ENCODE measurements at places on chromosomes 4 and X.

GRCh38 chrX:106621836-106622235 is 10.1 kb downstream of the RADX start:
- DNase-seq, result no peak

GRCh38 chr4:41556526-41556925 is 18.6 kb downstream of the LIMCH1 start:
- DNase-seq, result no peak

- no peak for DNase-seq
These were observed 221.8 kb downstream of the MGST2 start for GRCh38 chr4:139887376-139887802.

GRCh38 chr4:55866290-55866907 is 13.0 kb downstream of the EXOC1 start:
- DNase-seq, result peak; percentile 13

GRCh38 chr4:52693492-52693891 is 34.4 kb upstream of the USP46 start:
- no peak for DNase-seq

DNA sequence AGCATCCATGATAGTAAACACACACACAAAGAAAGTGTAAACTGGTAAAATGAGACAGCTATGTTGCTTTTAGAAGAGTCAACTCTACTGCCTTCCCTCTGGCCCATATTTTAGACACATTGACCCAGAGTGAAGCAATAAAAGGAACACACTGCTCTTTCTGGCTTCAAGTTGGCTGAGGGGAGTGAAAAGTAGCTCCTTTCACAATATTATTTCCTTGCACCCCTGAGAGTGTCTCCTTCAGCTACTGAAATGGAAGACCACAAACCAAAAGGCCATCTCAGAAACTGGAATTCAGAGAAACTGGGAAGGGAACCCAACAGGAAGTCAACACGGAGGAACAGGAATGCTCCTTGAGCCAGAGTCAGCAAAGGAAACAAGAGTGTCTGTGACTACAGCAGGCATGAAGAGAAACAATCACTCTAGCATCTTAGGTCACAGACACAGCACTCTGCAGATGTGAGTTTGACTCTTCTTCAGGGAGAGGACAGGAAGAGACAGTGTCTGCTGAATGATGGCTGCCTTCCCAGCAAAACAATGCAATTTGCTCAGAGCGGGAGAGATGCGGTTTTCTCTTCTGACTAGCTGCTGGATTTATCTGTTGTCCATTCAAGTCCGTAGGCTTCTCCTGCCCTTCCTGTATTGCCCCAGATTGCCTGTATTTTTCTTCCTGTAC is 106.7 kb downstream of the SPATA18 start:
- no peak for DNase-seq

DNA sequence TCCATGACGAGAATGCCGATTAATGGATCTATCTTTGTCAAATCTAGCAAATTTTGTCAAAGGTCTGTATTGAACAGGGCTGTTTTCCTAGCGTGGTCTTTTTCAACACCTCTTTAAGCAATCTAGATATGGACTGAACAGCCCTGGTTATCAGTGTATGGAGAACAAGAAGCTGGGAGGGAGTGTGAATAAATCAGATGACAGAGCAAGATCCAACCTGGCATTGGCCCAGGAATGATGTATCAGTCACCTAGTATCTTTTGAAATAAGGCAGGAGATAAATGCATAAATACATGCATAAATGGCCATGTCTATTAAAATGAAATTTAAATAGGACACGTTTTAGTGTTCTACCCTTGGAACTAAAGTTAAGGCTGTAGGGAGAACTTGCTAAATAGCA is 15.7 kb upstream of the AP1S2 start:
- no peak for DNase-seq

DNA sequence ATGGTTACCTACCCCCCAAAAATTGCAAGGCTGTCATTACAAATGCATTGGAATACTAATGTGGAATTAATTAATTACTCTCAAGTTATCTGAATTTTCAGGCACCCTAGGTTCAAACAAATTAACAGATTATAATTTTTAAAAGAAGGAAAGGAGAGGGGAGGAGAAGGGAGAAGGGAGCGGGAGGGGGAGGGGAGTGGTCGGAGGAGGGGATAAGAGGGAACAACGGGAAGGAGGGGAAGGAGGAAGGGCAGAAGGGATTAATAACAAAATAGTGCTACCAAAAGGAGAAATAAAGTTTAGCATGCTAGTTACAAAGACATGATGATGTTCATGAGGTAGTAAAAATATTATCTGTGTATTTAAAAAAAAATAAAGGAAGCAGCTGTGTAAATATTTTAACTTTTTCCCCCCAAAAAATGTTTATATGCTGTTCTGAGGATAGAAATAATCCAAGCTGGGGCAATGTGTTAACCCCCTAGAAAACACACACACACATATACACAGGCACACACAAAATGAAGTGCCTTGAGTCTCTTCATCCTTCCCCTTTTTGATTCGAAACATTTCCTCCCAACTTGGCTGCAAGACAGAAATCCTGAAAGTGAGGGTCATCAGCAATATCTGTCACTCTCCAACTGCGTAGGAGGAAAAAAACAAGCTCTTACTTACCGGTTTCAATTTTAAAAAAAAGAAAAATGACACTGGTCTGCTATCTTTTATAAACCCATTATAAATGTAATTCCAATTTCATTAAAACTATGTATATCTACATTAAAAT is 58.8 kb downstream of the PPP3CA start:
- DNase-seq, result no peak

DNA sequence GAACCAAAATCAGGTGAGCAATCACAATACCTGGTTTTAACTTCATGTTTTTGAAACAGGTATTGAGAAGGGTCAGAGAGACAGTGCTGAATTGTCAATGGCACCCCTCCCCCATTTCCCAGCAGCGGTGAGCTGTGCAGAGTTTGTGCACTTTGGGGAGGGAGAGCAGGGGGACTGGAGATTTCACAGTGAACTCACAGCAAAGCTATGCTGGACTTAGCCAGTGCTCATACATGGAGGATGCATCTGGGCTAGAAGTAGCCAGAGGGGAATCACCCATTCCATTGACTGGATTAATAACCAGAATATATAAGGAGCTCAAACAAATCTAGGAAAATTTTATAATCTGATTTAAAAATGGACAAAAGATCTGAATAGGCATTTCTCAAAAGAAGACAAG is 612.6 kb downstream of the STPG2 start:
- no peak for DNase-seq

DNA sequence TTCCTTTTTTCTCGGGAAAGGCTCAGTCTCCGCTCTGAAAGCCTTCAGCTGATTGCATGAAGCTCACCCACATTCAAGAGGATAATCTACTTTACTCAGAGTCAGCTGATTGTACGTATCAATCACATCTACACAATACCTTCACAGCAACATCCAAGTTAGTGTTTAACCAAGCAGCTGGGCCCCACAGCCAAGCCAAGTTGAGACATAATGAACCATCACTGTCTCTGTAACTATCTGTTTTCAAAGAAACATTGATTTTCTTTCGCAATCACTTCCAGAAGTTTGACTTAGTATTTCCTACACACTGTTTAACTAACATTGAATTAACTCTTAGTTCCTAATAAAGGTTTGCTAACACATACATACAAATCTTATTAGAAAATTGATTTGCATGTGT is 40.3 kb downstream of the RWDD4 start:
- DNase-seq, result no peak

DNA sequence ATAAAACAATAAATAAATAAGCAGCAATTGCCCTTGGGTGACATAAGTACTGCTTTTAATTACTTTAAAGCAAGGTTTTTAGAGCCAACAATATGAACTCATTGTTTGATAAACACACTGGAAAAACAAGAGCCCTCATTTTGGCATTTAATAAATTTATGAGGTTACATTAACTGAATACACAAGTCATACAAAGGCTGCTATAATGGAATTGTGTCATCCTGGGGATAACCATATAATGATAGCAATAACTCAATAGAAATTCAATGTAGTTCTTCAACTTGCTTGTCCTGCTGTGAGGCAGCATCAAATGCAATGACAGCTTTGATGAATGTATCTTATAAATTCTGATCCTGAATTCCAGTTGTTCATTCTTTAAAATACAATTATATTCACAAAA is 1512.5 kb downstream of the STIM2 start:
- DNase-seq, result no peak

DNA sequence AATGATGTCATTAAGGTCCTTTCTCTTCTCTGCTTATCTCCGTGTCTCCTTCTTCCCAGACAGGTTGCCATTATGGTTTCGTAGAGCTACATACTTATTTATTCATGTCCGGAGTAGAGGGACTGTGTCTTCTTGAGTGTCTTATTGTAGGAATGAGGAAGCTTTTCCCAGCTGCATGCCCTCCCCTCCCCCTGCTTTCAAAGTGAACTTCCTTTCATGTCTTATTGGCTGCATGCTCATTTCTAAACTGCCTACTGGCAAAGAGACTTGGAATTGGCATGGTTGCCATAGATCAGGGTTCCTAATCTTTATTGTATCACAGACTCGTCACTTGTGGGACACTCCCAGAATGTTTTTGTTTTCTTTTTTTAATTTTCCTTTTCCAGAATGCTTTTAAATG is 15.4 kb downstream of the VAMP7 start:
- DNase-seq, result no peak

- no peak for DNase-seq
These were observed 7.0 kb upstream of the GABRA4 start for GRCh38 chr4:47000406-47000805.

GRCh38 chr4:189765301-189765700 is 175.4 kb upstream of the FRG1 start:
- DNase-seq, result no peak

DNA sequence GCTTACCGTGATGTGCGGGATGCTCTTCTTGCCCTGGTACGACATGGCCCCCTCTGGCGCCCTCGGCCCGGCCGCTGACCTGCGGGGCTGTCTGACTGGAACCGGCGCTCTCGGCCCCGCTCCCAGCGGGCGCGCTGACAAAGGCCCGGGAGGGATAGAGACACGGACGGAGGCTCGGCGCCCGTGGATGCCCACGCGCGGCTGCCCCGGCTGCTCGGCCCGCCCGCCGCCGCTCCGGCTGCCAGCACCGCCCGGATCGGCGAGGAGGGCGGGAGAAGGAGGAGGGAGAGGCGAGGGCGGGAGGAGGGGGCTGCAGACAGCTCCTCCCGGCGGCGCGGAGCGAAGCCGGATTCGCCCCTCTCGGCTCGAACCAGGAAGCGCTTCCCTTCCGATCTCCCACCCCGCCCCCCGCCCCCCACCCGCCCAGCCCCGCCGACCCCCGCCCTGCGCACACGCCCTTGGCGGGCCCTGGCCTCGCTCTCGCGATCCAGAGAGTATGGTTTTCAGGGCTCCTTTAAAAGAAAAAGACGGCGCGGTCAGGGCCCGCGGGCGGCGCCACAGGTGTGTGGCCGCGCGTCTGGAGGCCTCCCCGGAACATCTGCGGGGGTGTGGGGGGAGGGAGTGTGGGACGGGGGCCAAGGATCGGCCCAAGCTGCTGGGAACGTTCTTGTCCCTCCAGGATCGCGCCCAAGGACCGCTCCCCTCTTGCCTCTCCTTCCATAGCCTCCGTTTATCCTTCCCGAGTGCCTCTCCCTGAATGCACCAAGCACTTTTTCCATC is 4.5 kb downstream of the CRMP1 start:
- no peak for DNase-seq

DNA sequence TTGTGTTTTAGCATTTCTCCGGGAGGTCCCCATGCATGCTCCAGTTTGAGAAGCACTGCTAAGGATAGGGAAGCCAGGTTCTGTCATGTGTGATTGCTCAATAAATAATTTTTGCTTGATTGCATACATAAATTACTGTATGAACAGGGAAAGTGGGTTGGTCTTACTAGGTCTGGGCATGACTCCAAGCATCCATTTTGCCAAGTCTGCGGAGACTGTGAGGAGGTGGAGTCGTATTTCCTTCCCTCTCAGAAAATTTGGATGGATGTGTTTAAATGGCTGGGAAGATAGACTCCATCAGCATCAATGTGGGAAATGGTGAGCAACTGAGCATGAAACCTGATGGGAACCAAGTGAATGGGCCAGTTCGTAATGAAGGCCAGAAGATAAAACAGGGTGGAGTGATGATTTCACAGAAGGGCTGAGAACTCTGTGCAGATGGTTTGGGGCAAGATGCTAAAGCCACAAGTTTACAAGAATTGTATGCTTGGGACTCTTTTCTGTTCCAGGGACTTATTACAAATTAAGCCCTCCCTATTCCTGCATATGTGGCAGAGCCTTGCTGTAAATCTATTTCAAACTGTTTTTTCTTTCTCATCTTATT is 84.1 kb downstream of the NHS start:
- no peak for DNase-seq

DNA sequence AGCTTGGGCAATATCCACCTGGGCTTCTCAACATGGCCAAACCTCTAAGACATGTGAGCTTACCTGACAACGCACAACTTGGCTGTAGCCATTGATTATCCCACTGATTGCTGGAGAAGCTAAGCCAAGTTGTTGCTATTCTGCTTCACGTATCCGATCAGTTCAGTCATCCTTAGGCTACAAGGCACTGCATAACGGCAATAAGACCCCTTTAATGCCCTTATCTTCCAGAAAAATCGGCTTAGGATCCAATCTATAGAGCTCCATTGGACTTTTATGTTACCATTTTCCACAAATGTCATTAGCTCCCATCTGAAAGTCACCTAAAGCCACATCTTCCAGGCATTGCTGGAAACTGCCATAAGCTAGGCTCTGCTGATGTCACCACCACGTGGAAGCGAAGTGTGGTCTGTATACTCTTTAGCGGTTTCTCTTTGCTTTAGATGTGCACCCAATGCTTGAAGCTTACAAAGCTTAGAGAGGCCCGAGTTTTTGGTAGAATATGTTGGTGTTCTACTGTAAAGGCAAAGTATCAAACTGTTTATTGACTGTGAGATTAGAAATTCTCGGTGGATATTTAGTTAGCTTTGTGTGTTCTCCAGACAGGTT is 163.1 kb downstream of the CPE start:
- no peak for DNase-seq

DNA sequence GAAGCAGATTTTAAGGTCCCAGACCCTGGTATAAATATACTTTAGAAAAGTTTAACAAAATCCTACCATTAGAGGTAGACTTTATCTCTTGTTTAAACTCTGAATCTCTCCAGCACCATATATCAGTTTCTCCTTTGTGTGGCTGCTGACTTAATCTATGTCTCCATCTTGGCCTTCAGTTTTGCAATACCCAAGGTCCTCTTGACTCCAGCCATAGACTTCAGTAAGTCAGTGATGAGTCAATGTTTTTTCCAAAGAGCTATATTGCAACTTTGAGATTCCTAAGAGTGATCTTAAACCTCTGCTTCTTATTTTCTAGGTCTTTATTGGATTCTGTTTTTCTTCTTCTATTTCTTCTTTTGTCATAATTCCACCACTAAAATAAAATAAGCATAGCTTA is 50.8 kb upstream of the ADGRL3 start:
- no peak for DNase-seq
